SW 1271 (cell line): ENCODE measurements at places on chromosomes 13 and 19.

- no peak for DNase-seq
These were observed 844.5 kb downstream of the DIAPH3 start for GRCh38 chr13:59319276-59319675.

DNA sequence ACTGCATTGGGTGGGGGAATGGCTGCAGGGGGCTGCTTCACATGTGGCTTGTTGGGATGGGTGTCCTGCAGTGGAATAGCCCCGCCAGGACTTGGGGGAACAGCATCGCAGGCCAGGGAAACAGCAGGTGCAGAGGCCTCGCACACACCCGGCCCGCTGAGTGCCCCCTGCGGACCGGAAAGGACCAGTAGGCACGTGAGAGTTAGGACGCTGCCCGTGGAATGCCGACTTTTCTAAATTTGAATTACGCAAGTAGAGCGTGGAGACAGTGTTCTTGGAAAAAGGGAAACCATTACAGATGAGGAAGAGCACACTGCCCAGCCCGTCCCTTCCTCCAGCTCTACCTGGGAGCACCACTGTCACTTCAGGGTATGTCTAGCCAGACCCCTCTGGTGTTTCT lies 11.5 kb downstream of the DNM2 start:
- DNase-seq, result no peak

GRCh38 chr19:29326351-29326750 lies 113.4 kb upstream of the UQCRFS1 start:
- no peak for DNase-seq

GRCh38 chr19:18202778-18203407 lies 949 bp downstream of the RAB3A start:
- DNase-seq, result no peak

DNA sequence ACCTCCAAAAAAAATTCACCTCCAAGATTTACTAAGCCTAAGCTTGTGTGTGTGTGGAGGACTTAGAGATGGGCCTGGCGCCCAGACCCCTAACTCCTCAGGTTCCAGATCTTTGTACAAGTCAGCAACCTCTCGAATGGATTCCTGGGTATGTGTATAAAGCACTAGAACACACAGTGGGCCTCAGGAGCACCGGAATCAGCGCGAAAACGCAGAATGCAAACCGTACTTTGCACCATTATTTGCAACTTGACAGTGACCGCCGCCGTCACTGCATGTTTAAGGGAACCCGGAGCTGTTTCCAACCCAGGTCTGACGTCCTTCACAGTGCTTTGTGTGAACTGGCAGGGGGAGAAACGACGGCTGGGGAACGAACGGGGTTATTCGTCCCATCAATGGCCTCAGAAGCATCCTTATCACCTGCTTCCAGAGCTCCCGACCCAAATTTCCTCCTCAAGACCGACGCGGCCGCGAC lies 688 bp downstream of the ZNF606 start:
- DNase-seq, result no peak

DNA sequence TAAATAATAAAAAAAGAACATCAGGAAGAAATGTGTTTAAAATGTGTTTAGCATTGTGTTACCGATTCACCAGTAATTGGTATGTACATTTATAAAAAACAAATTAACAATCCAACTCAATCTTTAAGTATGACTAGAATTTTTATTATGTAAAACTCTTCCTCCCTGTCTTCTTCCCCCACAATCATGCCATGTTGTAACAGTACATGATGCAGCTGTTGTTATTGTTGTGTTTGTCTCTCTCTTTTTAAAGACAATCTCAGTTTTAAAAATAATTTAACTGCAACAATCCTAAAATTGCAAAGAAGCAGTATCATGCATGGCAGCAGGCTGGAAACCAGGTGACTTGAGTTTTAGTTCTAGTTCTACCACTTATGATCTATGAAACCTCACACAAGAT lies 180.2 kb downstream of the RGCC start:
- DNase-seq, result no peak

GRCh38 chr19:19540064-19540714 lies 2.1 kb downstream of the CILP2 start:
- DNase-seq, result no peak

GRCh38 chr19:40705362-40705651 lies 11.4 kb downstream of the COQ8B start:
- DNase-seq, result no peak

- DNase-seq, result no peak
These were observed 70.3 kb downstream of the DHRS12 start for GRCh38 chr13:51733374-51734298.

- no peak for DNase-seq
These were observed 72.3 kb downstream of the C1QTNF9 start for GRCh38 chr13:24381541-24382265.

GRCh38 chr19:2306971-2307370 lies 983 bp downstream of the LINGO3 start:
- DNase-seq, result no peak

GRCh38 chr19:4374498-4375163 lies 25.7 kb downstream of the SH3GL1 start:
- DNase-seq, result peak; percentile 86

DNA sequence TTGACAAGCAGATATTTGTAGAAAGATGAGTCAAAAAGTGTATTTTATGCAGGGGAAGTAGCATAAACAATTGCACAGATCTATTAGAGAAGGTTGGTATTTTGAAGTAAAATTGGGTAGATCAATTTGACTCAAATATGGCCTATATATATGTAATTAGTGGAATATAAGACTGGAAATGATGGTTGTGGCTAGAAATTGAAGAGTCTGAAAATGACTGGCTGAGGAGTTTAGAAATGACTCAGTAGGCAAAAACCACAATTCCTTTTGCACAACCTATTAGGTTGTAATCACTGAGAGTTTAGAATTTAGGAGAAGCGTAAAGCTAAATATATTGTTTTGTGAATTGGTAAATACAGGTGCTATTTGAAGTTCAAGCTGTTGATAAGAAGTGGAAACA lies 622.6 kb upstream of the PCDH20 start:
- no peak for DNase-seq

DNA sequence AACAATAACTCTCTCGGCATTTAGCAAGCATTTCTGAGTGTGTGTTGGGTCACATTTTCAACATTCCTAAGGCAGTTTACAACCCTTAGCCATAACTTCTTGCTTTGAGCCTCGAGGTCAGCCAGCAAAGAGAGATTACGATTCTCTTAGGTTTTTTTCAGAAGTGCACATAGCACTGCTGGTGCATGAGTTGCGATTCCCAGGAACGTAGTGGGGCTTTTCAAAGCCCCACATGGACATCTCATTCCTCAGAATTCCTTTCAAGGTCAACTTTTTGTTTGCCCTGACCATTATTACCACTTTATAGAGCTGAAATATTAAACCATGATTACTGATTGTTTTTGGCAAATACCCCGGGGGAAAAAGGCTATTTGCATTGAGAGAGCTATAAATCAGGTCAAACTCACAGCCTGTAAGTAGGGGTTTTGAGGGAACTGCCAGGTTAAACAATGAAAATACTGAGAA lies 705.3 kb downstream of the GPC5 start:
- DNase-seq, result no peak

DNA sequence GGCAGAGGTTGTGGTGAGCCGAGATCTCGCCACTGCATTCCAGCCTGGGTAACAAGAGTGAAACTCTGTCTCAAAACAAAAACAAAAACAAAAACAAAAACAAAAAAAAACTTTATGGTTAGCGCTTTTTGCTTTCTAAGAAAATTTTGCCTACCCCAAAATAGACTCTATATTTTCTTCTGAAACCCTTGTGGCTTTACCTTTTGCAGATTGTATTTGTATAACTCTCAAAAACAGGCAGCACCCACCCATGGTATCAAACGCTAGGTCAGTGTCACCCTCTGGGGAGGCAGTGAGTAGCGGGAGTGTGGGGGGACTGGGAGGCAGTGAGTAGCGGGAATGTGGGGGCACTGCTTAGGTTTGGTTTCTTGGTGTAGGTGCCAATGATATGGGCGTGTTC lies 7.5 kb upstream of the SLC39A3 start:
- DNase-seq, result no peak

DNA sequence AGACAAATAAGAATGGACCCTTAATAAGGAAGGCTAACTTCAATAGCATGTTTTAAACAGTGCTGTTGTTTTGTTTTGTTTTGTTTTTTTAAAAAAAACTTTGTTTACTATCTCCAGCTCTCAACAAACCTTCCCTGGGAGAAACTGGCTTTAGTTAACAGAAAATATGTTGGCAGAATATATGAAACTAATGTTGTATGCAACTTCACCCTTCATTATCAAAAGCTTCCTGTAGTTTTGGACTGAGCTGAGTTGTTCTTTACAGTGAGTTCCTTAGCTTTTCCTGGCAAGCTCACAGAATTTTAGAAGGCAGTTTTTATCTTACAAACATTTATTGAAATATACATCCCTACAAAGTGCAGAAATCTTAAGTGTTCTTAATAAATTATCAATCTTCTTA lies 2480.7 kb upstream of the PCDH20 start:
- DNase-seq, result no peak

DNA sequence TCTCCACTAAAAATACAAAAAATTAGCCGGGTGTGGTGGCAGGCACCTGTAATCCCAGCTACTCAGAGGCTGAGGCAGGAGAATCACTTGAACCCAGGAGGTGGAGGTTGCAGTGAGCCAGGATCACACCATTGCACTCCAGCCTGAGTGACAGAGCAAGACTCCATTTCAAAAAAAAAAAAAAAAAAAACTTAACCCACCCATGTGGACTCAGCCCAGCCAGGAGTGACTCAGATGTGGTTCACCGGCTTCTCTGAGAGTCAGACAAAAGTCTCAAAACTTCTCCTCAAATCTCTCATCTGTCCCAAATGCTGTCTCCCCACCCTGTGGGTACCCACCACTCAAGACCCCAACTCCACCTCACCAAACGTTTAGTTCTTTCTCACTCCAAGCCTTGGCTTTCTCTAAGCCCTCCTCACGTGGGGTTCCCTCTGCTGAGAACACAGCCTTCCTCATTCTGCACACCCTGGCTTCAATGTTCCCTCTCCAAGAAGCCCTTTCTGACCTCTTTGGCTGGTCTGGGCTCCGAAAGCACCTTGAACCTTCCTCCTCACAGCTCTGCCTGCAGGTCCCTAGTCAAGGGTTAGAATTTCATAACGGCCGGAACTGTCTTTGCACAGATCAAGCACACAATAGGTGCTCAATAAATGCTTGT lies 11.1 kb upstream of the RAB3A start:
- DNase-seq, result peak; percentile 29

DNA sequence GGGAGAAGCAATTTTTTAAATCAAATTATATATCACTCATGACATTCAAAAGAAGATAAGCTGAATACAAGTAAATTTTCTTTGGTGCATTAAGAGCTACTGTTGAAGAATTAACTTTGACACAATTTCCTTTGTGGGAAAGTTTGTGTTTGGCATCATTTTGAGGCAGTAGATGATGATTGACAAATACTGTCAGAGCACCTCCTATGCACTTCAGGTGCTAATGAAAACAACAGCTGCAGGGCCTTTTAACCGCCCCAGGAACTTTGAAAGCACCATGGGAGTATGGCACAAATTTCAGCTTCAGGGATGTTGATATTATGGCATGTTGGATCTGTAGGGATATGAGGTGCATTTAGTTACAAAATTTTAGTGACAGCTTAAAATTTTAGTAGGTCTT lies 21.0 kb upstream of the DLEU7 start:
- DNase-seq, result no peak
